Hypothalamus (tissue), 51 donors: ENCODE measurements at places on chromosomes 7 and 10.

- no peak for DNase-seq
Observed at GRCh38 chr10:5573968-5574641, 49.3 kb downstream of the CALML3 start.

- DNase-seq = no peak
Observed at GRCh38 chr7:75546237-75547015, 54.3 kb downstream of the SPDYE5 start.

GRCh38 chr10:47109906-47110305 lies 190.1 kb upstream of the GDF10 start:
- no peak for DNase-seq

- no peak for DNase-seq
Observed at GRCh38 chr10:91799612-91799975, 1.4 kb downstream of the TNKS2 start.

- no peak for DNase-seq
Observed at GRCh38 chr7:96740130-96740529, 30.5 kb upstream of the SEM1 start.
